Dermis microvascular lymphatic vessel endothelial cell (primary cell): ENCODE measurements at places on chromosomes 6 and 20. TPM values are rescaled to one million over a fixed set of nuclear protein-coding genes. Genes with fewer than 3 reads are reported as not detected.

DNA sequence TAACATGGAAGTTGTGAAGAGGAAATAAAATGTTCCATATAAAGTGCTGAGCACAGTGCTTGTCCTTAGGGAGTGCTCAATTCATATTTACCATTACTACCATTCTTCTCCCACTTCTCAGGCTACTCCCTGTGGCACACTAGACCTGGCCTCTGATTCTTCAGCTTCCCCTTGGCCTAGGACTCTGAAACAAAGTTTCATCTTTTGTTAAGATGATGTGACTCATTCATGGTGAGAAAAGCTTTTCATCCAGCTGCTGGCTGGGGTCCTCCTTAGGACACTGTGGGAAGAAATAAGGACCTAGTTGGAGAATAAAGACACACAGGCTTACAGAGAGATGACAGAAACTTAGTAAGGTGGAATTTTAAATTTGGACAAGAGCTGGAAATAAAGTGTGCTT lies 314.8 kb downstream of the CDC5L start:
- DNase-seq, result no peak

GRCh38 chr20:59033616-59034165 lies 1.6 kb upstream of the ATP5F1E start:
- DNase-seq, result no peak

DNA sequence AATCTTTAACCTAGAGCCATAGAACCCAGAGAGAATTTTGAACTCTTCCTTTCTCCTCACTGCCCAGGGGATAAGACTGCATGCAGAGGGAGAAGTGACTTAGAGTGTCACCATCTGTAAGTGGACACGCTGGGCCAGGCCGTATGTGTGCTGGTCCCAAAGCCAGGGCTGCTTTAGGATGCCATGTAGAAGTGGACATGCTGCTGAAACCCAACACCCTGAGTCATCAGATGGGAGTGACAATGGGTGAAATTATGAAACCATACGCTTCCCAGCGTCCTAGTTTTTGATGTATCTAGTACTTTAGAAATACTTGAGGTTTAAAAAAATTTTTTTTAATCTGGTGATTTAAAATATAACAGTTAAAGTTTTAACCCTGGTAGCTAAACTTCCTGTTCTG lies 191.1 kb downstream of the FNDC1 start:
- DNase-seq, result no peak

DNA sequence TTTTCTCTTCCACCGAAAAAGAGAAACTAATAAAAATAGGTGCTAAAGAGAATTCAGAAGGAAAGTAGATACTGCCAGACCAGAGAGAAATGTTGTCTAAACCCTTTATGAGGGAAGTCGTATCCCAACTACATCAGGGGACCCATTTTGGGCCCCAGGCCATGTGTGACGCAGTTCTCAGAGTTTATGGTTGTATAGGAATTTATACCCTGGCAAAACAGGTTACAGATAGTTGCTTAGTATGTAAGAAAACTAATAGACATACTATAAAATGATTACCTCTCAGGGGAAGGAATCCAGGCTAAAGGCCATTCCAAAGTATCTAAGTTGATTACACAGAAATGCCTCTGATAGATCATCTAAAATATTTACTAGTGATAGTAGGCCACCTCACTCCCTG lies 28.6 kb upstream of the SLC52A3 start:
- no peak for DNase-seq

- no peak for DNase-seq
Observed at GRCh38 chr20:51712501-51713212, 55.5 kb downstream of the ATP9A start.

GRCh38 chr6:97864826-97865225 lies 581.8 kb upstream of the MMS22L start:
- no peak for DNase-seq

DNA sequence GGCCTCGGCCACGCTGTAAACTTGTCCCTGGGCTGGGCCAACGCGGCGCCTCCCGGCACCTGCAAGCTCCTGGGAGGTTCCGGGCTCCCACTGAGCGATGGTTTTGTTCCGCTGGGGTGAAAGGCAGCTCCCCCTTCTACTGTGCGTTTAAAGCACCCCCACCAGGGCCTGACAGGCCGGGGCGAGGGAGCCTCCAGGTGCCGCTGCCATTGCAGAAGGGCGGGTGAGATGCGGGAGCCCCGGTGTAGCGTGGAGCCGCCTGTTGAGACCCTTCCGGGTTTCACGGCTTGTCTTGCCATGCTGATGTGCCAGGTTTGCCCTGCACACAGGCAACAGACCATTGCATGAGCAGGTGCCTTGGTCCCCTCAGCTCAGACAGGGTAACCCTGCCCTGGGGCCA lies 2.9 kb downstream of the COL20A1 start:
- no peak for DNase-seq

- no peak for DNase-seq
Observed at GRCh38 chr6:41040101-41040939, 1.3 kb upstream of the UNC5CL start.

DNA sequence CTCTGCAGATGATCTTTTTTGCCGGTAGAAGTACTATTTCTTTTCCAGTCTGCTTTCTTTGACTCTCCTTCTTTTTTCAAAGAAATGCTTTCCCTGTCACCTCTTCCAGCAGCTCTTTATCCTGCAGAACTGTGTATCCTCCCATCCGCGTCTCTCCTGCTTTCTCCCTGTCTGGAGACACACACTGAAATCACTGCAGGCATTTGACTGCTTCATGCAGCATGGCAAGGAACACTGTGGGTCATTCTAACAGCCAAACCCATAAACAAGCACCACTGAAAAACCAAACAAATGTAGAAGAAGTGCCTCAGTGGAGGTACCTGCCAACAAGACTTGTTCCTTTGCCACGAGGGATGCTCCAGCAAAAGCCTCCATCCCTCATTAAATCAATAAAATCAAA lies 403.7 kb upstream of the CITED2 start:
- no peak for DNase-seq

- peak; percentile 68 for DNase-seq
Observed at GRCh38 chr6:35047265-35048011, 93.7 kb downstream of the TCP11 start.

GRCh38 chr6:56188429-56188828 lies 59.0 kb downstream of the COL21A1 start:
- DNase-seq, result no peak

DNA sequence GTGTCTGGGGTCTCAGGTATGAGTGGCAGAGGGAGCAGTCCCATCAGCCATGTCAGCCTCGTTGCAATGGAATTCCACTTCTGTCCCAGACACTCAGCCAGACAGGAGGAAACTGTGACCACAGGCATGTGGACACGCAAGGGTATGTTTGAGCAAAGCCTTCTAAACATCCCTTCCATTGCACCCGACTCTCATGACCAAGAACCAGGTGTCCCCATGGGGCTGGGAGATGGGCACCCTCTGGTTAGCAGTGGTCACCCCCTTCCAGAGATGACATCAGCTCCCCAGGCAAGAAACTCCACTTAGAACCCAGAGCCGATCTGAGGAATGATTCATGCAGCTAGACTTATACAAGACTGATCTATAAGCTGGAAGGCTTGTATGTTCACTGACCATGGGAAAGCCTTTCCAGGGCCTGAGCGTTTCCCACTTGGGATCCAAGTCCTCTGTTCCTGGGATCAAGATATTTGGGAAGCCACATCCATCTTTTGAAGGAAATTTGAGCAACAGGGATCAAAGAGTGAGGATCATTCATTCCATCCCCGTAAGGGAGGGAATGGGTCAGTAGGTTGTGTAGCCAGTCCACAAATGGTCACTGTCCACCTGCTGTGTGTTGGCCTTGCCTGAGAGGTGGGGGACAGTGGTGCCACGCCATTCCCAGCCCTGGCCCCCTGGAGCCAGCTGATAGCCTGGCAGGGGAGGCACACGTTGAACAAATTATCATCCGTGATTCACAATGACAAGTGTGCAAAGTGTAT lies 3.9 kb upstream of the MRGBP start:
- DNase-seq, result no peak

DNA sequence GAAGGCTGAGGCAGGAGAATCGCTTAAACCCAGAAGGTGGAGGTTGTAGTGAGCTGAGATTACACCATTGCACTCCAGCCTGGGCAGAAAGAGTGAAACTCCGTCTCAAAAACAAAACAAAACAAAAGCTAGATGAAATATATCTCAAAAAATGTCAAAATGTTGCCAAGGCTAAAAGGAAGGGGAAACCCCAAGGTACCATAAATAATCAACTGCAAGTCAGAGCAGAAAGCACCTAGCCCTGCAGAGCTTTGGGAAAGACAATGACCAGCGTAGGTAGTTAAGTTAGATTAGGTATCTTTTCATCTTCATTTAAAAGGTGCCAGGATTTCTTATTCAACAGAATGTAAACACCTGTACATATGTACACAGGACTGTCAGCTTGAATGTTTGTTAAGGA lies 33.0 kb downstream of the AKIRIN2 start:
- DNase-seq, result no peak

DNA sequence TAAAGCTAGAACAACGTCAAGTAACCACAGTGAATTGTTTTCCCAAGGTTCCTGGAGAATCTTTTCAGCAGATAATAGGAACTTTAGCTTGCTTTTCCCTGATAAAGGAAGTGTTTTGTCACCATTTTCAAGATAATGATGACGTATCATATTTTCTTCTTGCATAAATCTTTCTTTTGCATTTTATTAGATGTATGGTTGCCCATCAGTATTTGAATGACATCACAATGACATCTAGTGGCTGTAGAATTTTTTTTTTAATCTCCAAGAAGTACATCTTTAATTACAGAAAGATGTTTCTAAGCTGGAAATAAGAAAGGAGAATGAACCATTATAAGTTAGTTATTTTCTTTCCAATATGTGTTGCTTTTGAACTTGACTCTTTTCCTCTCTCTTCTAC lies 83.0 kb downstream of the CENPW start:
- DNase-seq, result no peak

DNA sequence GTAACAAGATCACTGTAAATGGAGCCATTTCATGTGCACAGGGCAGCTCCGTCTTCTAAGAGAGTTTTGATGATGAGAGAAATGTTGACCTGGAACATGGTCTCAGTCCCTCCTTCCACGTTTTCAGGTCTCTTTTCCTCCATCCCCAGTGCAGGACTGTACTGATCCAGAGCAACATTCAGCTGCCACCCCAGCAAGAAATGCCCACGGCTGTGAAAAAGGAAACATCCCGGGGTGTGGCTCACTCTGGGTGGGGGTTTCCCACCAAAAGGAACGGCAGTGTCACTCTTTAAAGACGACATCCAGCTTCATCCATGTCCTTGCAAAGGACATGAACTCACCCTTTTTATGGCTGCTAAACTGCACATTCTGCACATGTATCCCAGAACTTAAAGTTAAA lies 92.6 kb downstream of the ERMARD start:
- DNase-seq, result no peak

- no peak for DNase-seq
Observed at GRCh38 chr6:32635526-32636123, 1.6 kb upstream of the HLA-DQA1 start.

GRCh38 chr20:46159101-46159897 lies 41.2 kb downstream of the CD40 start:
- no peak for DNase-seq

DNA sequence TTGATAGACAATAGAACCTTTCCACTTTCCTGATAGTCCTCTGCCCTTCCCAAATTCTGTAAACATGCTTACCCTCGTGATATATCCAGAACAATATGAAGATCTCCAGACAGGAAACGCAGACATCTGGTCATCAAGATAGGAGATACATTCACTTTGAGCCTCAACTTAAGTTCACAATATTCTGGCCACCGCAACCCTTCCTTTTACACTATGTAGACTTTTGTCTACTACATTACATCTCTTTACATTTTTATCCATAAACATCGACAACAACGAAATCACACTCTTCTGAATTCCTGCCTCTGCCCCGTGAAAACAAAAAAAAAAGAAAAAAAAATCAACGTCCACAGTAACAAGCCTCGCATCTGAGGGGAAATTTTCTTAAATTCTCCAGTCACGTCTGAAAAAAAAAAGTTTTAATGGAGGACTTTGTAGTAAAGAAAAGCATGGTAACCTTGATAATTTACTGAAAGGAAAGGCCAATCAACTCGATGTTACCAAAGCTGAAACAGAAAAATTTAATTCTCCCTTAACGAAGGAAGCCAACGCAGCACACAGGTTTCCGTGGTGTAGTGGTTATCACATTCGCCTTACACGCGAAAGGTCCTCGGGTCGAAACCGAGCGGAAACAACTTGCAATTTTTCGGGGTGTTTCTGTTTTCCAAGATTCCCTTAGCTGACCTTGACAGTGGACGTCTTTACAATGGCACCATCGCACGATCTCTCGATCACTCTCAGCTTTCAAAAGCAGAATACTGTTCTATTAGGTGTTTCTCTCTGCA lies 21.8 kb downstream of the POM121L2 start:
- DNase-seq, result peak; percentile 17

GRCh38 chr6:130269969-130270635 lies 47.4 kb upstream of the SAMD3 start:
- no peak for DNase-seq

DNA sequence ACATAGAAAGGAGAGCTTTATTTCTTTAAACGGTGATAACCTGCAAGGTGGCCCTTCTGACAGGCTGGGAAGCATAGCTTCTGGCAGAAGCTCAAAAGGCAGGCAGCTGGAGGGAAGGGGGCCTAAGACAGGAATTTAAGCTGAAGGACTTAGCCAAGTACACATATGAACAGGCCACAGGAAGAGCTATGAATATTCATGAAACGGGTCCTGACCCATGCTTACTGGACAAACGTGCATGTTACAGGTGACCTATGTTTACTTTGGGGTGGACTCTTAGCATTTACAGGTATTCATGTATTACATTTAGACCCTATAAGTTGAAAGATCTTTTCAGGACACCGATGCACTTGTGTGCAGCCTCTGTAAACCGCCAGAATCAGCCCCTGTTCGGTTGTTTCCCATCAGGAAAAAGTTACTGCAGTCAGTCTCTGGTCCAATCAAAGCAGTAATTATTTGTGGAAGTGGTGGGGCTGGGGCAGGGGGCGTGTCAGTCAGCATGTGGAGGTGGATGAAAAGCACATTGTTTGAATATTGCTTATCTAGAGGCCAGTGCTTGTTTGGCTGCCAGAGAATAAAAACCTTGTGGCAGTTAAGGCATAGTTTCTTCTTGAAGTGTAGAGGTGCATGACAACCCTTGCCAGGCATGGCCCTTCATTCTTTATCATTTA lies 2.9 kb upstream of the GZF1 start:
- DNase-seq, result no peak

DNA sequence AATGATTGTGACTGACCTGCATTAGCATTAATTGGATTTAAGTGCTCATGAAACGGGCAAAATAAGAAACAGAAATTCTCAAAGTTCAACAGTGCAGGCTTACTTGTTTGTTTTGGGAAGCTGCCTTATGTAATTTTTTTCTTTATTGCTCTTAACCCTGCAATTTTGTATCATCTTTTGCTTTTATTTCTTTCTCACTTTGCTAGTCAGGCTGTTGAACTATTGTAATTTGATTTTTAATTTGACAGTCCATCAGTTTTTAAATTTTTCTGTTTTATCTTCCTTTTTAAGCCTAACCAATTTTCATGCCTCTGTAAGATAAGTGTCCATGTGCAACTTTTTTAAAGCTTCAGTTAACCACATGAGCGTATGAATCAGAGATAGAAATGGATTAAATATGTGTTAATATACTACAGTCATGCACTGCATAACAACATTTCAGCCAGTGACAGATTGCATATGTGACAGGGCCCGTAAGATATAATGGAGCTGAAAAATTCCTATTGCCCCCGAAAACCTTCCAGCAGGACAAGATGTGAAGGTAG lies 44.6 kb downstream of the PEX7 start:
- DNase-seq, result no peak

Gene TGM3
- not detected in 2 replicates for total RNA-seq

Gene ANKRD60
- not detected in 2 replicates for total RNA-seq

Gene SFTA2
- total RNA-seq, result not detected in 2 replicates

Gene KCNK15
- not detected in 2 replicates for total RNA-seq

Gene EYS
- total RNA-seq, result 0.13 TPM in 1 of 2 replicates, not detected in the other

Gene UBE2C
- 9.6 and 17.1 TPM in 2 replicates for total RNA-seq
